Spinal cord (tissue), 10 donors: ENCODE measurements at places on chromosomes 3 and 15. TPM values are rescaled to one million over a fixed set of nuclear protein-coding genes. Genes with fewer than 3 reads are reported as not detected.

- DNase-seq, result no peak
Measured at GRCh38 chr3:58680879-58681525, 14.4 kb upstream of the FAM3D start.

DNA sequence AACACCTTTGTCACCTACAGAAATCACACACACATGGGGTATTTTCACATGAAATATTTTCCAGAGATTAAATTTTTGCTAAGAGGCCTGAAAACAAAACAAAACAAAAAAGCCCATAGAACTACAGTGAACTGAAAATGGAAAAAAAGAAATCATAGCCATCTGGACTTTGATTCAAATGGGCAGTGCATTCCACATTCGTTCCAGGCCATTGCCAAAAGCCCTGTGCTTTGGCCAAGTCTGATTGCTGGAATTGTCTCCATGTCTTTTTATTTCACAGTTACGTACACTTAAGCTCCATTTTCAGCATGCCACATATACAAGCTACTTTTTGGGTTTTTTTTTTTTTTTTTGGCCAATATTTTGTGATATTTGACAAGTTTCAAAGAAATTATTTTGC is 47.1 kb downstream of the TFG start:
- no peak for DNase-seq

DNA sequence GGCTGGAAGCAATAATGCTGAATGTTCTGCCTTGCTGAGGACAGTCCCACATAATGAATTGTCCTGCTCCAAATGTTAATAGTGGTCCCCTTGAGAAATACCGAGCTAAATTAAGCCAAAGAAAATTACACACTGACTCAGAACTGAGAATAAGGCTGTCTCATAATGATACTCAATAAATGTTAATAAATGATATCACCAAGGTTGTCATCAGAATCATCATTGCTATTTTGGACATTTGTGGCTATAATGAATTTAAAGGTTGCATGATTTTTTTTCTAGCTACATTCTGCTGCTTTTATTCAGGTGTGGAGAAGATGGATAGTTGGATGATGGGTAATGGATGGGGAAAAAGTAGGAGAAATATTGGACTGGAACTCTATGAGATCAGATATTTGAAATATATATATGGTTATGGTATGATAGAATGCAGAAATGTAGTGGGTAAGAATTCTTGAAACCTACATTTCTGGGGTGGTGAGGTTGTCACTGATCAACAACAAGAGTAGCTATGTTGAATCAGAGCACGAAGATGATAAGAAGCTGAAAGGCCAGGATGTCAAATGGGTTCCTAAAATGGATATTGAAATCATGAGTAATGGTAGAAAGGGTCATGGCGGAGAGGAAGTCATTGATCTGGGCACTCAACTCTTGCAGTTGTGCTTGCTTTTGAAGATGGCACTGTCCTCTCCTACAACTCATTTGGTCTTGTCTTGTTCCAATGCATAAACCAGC is 12.8 kb downstream of the CHST2 start:
- no peak for DNase-seq

DNA sequence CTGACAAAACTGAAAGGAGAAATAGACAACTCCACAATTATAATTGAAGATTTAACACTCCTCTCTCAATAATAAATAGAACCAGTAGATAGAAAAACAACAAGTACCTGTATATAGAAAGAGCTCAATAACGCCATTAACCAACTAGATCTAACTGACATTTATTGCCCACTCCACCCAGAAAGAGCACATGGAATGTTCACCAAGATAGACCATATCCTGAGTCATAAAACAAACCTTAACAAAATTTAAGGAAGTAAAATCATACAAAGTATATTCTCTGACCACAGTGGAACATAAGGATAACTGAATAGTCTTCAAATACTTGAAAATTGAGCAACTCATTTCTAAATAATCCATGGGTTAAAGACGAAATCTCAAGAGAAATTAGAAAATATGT is 25.1 kb downstream of the KBTBD12 start:
- no peak for DNase-seq

DNA sequence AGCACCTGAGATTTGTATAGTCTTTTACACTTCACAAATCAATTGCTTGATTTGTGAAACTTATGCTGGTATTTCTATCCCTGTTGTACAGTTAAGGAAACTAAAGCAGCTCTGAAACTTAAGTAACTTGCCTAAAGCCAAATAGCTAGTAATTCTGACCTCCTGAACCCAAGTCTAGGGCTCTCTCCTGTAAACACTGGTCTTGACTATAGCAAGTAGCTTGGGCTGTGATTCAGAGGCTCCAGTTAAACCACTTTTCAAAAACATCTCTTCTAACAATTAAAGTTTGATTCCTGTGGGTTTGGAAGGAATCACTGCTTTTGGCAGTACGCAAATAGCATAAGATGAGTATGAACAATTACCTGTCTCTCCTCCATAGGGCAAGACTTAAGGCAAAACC is 18.5 kb upstream of the CMTM8 start:
- DNase-seq, result no peak

ECE2 gene
- 12.5 TPM for total RNA-seq

GRCh38 chr3:178353006-178353694 is 183.1 kb upstream of the KCNMB2 start:
- no peak for DNase-seq

GRCh38 chr3:23981955-23982354 is 36.9 kb downstream of the NR1D2 start:
- DNase-seq, result no peak

DNA sequence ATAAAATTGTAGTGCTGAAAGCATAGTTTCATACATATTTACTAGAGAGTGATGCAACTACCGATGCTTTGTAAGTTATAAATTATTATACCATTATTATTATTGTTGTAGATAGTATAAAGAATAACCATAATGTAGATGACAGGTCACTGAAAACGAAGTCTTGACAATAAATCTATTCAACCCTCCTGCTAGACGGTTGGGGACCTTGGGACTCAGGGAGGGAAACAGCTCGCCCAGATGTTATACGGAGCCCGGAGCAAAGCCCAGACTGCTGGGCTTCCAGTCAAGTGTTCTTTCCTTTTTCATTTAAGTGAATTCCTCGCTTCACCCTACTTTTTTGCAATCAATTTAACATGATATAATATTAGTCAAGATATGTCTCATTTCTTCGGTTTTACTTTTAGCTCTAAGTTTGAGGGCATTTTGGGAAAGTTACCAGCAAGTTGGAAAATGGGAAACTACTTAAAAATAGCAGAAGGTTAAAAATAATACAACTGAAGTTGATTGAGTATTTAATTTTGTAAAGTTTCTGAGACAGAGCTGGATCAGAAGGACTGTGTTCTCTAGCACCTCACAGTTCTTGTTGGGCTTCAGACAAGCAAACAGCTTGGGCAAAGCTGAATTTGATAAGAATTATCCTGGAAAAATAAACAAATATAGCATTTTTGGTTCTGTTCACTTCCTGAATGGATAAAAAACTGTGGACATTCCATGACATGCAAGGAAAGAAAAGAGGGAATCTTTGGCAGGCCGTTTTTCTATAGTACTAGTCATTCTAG is 173.4 kb upstream of the TP63 start:
- no peak for DNase-seq

ARRDC4 gene
- total RNA-seq, result 34.1 TPM

- no peak for DNase-seq
Measured at GRCh38 chr3:156811089-156811862, 14.9 kb upstream of the LEKR1 start.

GRCh38 chr15:68420186-68420684 is 11.7 kb downstream of the ITGA11 start:
- DNase-seq, result no peak

DNA sequence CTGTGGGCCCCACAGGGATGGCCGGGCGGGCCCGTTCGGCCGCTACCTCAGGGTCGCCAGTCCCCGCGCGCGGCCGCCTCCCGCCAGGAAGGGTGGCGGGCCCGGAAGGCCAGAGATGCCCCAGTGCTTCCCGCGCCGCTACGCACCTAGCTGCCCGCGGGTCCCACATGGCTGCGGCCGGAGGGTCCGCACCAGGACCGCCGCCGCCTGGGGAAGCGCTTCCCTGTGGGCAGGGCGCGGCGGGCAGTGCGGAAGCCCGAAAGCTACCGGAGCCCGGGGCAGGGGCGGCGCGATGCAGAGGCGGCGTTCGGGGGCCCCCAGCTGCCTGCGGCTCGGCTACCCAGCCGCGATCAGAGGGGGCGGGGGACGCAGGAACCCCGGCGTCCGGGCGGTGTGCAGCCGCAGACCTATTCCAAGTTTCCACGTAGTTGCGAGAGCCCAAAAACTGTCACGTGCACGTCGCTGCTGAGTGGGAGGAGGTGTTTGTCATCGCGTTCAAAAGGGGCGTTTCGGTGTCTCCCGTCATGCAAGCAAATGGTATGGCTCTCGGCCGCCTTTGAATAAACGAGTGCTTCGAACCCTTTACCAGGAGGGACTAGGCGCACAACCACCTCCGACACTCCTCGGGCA is at the start of gene TRANK1:
Gene TRANK1 (minus strand): TSS at position 414 of the 630 bp plus-strand sequence. CDS start 245 bp downstream, at position 169.
- peak; percentile 52 for DNase-seq

DNA sequence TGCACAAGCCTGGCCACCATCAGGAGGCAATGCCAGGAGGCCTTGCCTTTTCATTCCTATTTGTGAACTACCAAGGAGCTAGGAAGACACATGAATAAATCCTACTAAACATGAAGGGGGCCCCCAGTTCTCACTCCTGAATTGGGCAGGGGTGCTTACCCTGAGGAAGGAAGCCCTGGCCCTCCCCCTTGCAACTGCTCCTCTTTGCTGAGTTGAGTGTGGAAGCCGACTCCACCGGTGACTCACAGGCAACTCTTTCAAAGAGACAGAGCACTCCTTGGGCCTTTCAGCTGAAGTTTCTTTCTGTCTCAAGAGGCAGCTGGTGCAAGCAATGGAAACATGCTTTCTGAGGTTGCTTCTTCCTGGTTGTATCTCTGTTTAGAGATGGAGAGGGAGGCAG is 1.7 kb downstream of the GABRG3 start:
- no peak for DNase-seq

- peak; percentile 77 for DNase-seq
Measured at GRCh38 chr15:33311312-33311971, 675 bp downstream of the RYR3 start.

GRCh38 chr3:2940062-2940461 is 170.1 kb downstream of the IL5RA start:
- DNase-seq, result no peak

CDHR4 gene
- total RNA-seq, result 0.10 TPM

AHSG gene
- not detected for total RNA-seq

DNA sequence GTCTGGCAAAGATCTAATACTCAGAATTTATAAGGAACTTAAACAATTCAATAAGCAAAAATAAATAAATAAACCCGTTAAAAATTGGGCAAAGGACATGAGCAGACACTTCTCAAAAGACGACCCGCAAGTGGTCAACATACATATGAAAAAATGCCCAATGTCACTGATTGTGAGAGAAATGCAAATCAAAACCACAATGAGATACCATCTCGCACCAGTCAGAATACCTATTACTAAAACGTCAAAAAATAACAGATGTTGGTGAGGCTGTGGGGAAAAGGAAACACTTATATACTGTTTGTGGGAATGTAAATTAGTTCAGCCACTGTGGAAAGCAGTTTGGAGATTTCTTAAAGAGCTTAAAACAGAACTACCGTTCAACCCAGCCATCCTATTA is 188.0 kb upstream of the MRPL3 start:
- no peak for DNase-seq

PTX3 gene
- 5.4 TPM for total RNA-seq

DNA sequence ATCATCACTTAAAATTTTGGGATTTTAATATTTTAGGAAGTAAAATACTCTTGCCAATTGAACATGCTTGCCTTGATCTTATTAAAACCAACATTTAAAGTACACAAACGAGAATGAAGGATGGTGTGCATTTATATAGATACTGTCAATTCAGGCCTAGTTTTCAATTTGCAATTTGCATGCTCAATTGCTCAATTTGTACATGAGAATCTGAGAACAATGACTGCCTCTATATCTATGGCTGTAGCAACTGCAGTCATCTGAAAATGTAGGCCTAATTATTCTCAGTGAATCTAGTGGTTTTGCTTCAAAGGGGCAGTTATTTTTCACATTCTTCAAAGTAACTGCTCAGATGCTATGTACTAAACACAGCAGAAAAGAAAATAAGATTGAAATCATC is 18.8 kb downstream of the ZBBX start:
- DNase-seq, result no peak

SLC9A9 gene
- 39.7 TPM for total RNA-seq

GRCh38 chr3:14863333-14864100 is 44.8 kb downstream of the FGD5 start:
- no peak for DNase-seq

- no peak for DNase-seq
Measured at GRCh38 chr3:76827701-76828226, 212.1 kb upstream of the ROBO2 start.

- no peak for DNase-seq
Measured at GRCh38 chr15:65962187-65962586, 92.9 kb downstream of the RAB11A start.

CADM2 gene
- total RNA-seq, result 133 TPM

DNA sequence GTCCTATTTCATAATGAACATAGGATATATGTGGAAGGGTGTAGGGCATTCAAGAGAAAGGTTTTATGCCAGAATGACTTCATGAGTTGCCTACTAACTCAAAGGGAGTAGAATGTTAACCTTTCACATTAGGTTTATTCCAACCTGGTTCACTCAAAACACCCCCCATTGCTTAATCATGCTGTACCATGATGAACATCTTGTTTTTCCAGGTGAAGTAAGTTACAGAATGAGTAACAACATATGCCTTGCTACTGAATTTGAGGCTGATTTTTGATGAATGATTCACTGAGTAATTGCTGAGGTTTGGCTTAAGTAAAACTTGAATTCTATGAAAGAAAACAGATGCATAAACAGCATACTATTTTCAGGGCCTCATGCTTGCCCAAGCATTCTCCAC is 5.9 kb upstream of the CLDN16 start:
- no peak for DNase-seq

DLEC1 gene
- 1.2 TPM for total RNA-seq

GRCh38 chr15:29139540-29140459 is 129.8 kb downstream of the NSMCE3 start:
- no peak for DNase-seq

KCNMB3 gene
- total RNA-seq, result 3.2 TPM

CCR8 gene
- not detected for total RNA-seq

DNA sequence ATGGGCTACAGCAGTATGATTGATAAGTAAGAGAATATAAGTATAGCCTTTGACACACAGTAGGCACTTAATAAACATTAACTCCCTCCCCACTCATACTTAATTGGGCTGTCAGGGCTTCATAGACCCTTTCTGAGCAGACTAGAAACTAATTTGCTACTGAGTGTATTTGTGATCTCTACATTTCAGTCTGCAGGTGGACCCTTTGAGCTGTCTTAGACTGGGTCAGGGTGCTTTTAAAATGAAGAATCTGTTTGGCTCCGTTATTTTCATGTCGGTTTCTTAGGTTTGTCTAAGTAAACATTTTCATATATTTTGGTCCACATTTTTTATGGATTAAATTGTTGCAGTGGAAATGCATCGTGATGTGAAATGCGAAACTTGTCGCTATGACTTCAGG is 50.3 kb upstream of the SELENOK start:
- DNase-seq, result no peak

- no peak for DNase-seq
Measured at GRCh38 chr3:17088602-17089313, 204.0 kb downstream of the PLCL2 start.

GRCh38 chr15:46170326-46170725 is 535.5 kb downstream of the SQOR start:
- no peak for DNase-seq

CADPS gene
- 251 TPM for total RNA-seq
